ENCODE measurements at places on chromosomes 16 and 17.

DNA sequence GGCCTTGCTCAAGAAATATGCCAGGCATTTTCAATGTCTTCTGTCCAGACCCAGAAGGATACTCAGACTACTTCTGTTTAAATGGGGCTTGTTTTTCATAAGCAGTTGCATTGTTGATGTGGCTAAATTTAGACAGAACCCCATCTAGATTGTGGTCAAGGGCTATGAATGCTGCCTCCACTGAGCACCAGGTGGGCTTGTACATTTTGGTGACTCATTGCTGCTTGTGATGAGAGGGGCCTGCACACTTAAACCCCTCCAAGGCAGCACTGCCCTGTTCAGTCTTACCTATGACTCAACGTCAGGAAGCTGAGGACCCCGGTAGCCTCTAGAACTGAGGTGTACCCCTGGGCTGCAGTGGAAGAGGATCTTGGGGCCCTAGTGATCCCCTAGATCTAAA is 144.0 kb downstream of the PRKCA start:
- DNase-seq, result no peak

GRCh38 chr17:77419547-77420094 is 278.9 kb downstream of the SEC14L1 start:
- no peak for DNase-seq

DNA sequence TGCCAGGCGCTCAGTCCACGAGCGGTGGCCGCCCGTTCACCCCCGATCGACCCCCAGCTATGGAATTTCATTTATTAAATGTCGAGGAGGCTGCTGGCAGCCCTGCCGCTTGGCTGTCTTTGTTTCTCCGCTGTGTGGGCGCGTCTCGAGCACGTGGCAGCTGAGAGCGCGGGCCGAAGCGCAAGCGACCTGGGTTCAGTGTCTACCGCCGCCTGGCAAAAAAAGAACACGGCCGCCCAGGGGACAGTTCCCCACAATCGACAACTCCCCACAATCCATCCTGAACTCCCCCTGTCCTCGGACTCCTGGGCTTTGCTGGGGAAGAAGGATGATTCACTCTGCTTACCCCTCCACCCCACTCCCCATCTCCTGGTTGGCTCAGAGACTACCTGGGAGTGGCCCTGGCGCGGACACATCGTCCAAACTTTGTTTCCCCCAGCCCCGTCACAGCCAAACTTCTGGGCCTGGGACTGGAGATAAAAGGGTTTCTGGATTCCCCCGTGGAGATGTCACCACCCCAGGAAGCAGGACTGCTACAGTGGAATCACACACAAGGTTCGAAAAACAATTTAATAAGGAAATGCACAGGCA is 1.7 kb upstream of the ANKRD13B start:
- DNase-seq, result no peak

GRCh38 chr17:20010936-20011335 is 1.8 kb downstream of the SPECC1 start:
- DNase-seq, result no peak

GRCh38 chr16:47375423-47375822 is 85.4 kb downstream of the ITFG1 start:
- no peak for DNase-seq

DNA sequence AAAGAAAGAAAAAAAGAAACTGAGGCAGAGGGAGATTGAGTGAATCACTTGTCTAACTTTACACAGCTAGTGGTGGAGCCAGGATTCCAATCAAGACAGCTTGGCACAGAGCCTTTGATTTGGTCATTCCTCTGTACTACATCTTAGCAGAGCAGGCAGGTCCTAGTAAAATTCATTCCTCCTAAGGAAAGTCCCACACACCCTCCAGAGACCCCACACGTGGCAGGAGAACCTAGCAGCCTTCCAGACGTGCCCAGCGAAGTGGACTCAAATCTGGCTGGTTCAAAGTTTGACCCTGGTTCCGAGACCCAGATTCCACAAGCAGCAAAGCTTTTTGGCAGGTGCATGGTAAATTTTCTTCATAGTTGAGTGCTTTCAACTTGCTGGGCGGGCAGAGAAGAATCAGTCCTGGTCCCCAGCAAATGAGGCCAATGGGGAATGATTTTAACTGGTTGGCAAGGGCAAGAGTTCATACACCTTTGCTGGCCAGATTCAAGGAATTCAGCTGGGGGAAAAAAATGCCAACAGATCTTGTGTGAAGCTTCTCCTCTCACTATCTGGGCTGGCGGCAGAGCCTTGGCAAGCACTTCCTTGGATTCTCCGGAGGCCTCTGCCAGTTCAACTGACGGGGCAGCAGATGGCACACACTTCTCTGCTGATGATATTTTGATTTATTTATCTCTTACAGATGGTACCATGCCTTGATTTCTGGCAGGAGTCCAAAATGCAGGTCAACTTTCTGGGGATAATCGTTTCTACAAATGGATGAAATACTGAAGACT is 82.4 kb downstream of the GSG1L start:
- DNase-seq, result no peak

Measured in activated CD8-positive, alpha-beta memory T cell treated with anti-CD3 and anti-CD28 coated beads for 1 hour (primary cell).